Psoas muscle (tissue), 8 donors: ENCODE measurements at places on chromosomes 2 and 18.

- no peak for DNase-seq
Measured at GRCh38 chr2:31430439-31431165, 16.1 kb upstream of the XDH start.

GRCh38 chr2:151840216-151841046 lies 12.2 kb upstream of the ARL5A start:
- no peak for DNase-seq

DNA sequence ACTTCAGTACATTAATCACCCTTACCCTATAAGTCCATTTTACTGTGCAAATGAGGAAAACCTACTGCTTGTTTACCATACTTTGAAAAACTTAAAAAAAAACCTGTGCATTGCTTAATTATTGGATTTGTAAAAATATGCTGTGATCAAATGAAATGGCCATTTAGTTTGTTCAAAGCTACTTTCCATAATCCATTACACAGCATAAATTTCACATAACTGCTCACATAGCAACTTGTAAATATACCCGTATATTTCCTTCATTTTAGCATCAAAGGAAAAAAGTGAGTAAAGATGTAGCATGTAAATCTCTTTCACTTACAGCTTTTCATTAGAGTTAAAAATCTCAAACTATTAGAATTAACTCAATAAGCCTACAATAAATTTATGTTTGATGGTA lies 415.1 kb downstream of the NR4A2 start:
- DNase-seq: no peak

DNA sequence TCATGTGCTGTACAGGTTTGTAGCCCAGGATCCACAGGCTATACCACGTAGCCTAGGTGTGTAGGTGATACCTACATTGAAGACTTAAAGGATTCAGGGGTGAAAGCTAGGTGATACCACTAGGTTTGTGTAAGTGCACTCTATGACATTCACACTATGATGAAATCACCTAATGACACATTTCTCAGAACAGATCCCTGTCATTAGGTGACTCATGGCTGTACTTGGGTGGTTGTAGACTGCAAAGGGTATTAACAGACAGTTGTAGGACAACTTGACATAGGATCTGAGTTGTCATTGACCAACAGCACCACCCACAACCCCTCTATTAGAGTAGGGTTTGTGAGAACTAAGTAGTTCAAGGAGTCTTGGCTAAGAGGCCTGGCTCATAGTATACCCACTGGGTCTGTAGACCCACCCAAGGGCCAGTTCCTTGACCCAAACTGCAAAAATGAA lies 27.7 kb upstream of the SMCHD1 start:
- DNase-seq: no peak

- DNase-seq: no peak
Measured at GRCh38 chr2:185638771-185639170, 99.8 kb upstream of the FSIP2 start.

- DNase-seq: no peak
Measured at GRCh38 chr2:240687045-240687740, 4.5 kb upstream of the AQP12A start.

- DNase-seq: peak; percentile 90
Measured at GRCh38 chr2:6958616-6959235, 41.5 kb downstream of the RNF144A start.
